ENCODE measurements at places on chromosomes 6 and 20.

- no peak for DNase-seq
These were observed 23.7 kb downstream of the SNRPB start for GRCh38 chr20:2446845-2447244.

GRCh38 chr6:168109171-168109570, 30.2 kb upstream of the FRMD1 start:
- no peak for DNase-seq

DNA sequence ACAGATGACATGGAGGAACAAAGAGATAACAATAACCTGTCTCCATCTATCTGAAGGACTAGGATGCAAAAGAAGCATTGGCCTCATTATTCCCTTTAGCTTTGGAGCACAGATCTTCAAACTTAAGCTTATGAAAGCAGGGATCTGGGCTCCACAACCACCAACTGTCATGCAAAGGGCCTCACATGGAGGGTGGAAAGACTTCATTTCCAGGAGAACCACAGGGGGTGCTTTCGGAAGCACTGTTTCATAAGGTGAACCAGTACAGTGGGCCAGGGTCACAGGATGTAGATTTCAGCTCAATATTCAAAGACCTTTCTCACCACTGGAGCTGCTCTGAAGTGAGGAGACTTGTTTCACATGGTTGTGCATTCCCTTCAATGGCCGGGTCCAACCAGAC, 55.1 kb upstream of the MYB start:
- DNase-seq, result no peak

- DNase-seq, result no peak
These were observed 12.7 kb downstream of the TP53INP2 start for GRCh38 chr20:34716921-34717229.

DNA sequence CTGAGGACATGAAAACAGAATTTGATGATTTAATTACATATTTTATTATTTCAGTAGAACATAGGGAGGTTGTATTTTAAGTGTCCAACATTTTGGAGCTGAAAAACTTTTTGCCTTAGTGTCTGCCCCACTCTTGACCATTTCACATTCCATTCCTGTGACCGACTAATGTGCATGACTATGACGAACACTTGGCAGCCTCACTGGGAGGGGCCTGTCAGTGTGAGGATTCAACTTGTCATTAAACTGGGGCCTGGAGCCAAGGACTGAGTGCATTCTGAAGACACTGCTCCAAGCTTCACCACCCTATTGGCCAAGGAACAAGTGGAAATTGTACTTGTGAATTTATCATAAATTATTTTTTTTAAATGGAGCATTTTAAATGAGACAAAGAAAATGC, 661.3 kb downstream of the BCKDHB start:
- DNase-seq, result no peak

DNA sequence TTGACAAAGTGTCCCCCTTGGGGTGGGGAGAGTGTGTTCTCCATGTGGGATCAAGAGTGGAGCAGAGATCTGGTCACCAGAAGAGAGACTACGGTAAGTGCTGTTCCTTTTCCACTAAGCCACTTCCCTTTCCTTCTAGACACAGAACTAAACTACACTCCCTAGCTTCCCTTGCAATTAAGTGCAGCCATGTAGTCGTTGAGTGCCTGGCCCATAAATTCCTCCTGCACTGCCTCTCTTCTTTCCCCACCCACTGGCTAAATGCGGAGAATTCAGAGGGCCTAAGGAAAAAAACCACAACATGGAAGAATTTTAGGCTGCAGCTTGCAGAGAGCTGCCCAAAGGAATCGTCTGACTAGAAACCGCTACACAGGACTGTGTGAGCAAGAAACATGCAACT, 1.5 kb downstream of the WDR27 start:
- DNase-seq, result no peak

GRCh38 chr6:64217721-64218620, 582.4 kb downstream of the PHF3 start:
- no peak for DNase-seq

- DNase-seq, result no peak
These were observed 881 bp upstream of the MAP7 start for GRCh38 chr6:136551103-136551502.

DNA sequence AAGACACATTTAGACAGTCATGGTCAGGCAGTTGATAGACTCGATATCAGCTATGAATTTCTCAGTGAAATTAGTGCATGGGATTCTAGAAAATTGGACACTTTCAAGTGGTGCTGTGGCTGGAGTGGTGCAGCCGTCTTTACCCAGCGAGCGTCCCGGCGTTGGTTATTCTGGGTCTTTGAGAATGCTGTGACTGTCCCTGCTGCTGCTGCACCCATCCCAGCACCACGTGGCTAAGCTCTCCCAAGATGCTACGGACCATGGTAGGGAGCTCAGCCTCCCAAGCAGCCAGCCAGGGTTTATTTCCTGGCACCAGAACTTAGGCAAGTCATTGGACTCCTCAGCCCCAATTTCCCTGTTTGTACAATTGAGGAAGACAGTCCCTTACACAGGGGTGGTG, 147.2 kb upstream of the RPS6KA2 start:
- no peak for DNase-seq

DNA sequence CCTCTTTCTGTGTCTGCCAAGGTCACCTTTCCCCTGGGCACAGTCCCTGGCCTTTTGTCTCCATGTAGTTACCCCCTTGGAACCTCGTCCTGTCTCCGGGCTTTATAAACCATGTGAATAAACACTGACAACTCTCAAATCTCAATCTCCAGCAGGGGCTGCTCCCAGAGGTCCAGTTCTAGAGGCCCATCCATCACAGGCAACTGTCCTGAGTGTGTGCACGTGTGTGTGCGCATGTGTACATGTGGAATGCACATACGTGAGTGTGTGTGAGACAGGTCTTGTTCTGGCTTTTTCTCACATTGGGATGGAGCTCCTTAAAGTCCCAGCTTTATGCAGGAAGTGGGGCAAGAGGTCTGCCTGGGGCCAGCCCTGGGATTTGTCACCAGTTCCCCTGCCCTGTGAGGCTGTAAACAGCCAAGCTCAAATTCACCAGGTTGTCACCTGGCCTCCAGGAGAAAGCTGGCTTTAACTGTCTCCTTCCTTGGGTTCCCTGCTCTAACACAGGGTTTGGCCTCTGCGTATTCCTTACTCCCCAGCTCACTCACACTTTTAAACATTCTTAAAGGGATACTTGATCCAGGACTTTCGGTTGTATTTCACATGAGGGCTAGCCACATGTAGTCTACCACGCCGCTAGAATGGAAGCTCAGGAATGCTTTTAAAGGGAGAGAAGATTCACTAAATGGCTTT, 42.7 kb downstream of the RAMACL start:
- no peak for DNase-seq

DNA sequence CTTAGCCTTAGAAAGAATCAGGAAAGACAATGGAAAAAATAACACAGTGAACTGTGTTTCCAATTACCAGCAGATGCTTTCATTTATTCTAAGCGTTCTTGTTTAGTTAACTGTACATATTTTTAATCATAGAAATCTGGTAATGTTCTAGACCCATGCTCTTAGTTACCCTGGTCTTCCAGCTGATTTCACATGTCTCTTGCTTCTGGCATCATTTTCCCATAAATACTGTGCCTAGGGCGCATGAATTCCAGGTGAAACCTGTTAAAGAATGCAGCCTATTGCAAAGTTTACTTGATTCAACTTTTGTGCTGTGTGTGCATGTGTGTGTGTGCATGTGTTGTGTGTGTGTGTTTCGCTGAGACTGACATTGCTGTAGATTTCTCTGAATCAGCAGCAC, 178.6 kb downstream of the PDE7B start:
- DNase-seq, result no peak

- no peak for DNase-seq
These were observed 119.4 kb downstream of the TBX18 start for GRCh38 chr6:84645000-84645399.

- DNase-seq, result no peak
These were observed 58.8 kb downstream of the TPD52L1 start for GRCh38 chr6:125212377-125212776.

DNA sequence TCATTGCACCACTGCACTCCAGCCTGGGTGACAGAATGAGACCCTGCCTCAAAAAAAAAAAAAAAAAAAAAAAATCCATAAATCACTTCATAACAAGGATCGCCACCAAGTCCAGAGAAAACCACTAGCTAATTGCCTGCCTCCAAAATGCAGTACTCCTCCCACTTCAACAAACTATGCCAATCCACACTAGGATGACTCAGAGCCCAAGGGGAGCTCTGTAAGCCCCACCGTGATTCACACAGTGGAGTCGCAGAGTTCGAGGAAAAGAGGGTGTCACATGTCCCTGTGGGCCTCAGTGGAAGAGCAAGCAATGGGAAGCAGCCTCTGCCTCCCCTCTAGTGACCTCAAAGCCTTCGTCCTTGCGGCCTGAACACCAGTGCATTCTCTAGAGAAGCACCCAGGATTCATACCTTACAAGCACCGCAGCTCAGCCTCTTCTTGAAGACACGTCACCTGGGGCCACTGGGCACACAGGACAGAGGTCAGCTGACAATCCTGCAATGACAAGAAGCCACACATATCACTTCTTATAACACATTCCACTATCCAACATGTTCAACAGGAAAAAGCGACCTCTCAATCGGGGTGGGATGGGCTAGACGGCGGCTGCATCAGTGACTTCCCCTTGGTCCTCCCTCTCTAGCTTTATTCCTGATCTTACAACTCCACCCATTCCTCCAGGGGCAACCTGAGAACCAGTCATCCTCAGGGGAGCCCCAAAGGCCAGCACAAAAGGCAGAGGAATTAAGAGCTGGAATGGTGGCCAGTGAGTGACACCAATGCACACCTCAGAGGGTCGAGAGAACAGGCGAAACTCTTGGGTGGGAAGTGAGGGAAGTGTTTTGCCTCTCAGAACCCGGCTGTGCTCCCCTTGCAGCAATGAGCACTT, 8.9 kb downstream of the SNHG17 start:
- no peak for DNase-seq

- no peak for DNase-seq
These were observed 6.5 kb upstream of the DDO start for GRCh38 chr6:110421749-110422443.

DNA sequence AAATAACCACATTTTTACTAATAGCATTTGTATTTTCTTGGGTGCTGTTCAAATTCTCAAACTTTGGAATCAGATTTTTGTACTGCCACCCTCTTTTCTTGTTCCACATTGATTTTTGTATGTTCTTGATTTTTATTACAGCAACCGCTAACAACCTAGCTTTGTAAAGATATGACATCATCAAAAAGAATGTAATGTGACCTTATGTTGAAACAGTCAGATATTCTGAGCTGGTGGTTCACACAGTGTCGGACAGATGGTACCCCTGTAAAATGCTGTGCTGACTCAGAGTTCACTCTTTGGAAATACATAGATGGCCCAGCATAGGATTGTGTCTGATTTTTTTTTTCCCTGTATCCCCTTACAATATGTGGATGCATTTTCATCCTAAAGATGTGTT, 118.9 kb downstream of the QKI start:
- no peak for DNase-seq

- DNase-seq, result no peak
These were observed 5.0 kb upstream of the LSM14B start for GRCh38 chr20:62117362-62117646.

DNA sequence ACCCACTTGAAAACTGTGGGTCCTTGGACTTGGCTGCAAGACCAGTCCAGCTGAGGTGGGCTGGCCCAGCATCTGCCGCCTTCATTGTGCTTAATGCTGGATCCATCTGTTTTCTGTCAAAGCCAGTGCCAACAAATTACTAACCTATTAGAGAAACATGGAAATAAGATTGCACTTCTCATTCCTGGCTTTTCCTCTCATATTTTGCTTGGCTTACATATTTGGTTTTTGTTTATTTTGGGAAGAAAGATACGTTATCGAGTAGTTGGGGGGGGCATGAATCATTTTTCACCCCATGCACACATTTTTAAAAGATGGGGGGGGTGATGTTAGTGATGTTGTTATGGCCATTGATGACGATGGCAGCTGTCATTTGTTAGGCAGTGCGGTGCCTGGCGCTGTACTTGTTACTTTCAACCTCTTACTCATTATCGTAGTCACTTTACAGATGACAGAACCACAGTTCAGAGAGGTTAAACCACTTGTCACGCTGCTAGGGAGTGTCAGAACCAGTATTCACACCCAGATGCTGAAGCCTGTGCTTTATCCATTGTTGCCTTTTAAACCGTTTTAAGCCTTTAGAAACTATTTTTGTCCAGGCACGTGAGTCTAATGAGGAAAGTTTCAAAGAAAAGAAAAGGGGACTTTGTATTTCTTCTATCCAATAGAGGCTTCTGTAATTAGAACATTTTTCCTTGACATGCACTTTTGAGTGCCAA, 180.0 kb downstream of the TMEM242 start:
- peak; percentile 56 for DNase-seq

DNA sequence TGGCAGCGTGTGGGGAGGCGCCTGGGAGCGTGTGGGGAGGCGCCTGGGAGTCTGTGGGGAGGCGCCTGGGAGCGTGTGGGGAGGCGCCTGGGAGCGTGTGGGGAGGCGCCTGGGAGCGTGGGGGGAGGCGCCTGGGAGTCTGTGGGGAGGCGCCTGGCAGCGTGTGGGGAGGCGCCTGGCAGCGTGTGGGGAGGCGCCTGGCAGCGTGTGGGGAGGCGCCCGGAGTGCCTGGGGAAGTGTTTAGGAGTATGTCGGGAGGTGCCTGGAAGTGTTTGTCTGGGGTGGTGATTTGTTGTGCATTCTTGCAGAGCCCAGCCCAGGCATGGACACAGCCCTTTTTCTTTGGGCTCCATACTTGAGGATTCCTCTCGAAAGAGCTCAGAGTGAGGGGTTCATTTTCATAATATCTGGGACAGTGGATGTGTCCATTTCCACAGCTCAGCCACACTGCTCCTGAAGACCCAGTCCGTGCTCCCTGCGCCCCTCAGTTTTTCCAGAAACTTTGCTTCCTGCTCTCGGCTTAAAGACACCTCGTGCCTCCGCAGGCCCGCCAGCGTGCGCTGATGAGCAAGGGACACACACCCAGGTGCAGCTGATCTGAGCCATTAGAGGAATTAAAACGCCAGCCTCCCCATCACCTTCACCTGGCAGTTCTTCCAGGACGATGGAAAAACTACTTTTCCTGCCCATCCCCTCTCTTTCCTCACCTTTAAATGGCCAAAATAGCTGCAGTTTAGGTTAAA, 172.2 kb upstream of the THBS2 start:
- DNase-seq, result no peak

- peak; percentile 39 for DNase-seq
These were observed 3.8 kb upstream of the LPA start for GRCh38 chr6:160667639-160668481.

DNA sequence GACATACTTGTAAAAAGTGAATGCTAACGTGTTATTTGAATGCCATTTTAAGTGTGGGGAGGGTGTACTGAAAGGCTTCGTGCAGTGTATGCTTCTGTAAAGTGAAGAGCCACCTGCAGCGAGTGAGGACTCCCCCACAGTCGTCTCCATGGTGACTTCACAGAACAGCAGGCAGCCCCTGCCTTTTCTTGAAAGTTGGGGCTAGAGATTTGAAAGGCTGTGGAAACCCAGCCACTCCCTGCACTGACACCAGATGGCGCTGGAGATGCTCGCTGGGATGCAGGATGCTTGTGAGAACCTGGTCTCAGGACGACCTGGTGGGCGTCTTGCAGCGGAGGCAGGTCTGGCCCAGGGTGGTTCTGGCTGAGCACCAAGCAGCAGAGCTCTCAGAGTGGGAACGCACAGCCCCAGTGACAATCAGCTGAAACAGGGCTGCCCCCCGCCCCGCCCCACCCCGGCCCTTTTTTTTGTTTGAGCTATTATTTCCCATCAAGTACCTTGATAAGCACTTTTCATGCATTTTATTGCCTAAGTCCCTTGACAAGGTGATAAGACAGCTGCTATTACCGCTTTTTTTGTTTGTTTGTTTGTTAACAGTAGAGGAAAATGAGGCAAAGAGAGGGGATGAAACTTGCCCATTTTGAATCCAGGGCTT, 150.3 kb downstream of the SYCP2 start:
- DNase-seq, result peak; percentile 7

- DNase-seq, result no peak
These were observed 128.8 kb downstream of the DHX35 start for GRCh38 chr20:39090906-39091305.

- DNase-seq, result no peak
These were observed 303.8 kb upstream of the THEMIS start for GRCh38 chr6:128204616-128205015.

All from CD4-positive, alpha-beta T cell treated with Interferon alpha-2 for 1 hour (primary cell).